Suppressor macrophage treated with lipopolysaccharide for 4 hours (primary cell): ENCODE measurements at places on chromosomes 6 and 20.

DNA sequence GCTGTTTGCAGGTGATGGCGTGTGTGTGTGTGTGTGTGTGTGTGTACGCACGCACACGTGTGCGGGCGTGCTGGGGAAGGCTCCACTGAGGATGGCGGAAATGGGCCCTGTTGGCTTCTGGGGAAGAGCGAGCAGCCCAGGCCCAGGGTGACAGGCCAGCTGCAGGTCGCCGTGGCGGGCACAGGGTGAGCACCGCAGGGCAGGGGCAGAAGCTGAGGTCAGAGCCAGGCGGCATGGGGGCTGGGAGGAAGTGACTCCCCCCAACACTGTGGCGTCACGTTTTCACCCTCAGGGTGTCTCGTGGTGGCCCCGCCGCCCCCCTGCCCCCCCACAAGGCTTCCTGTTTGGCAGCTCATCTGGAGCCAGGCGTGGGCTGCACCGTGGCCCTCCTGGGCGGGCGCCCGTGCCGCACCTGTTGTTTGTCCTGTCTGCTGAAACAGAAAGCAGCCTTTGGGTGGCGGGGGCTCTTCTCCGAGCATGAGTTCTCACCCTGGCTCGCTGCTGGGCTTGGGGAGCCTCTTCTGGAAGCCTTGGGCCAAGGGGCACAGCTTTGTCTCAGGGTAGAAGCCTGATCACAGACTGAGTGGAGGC lies 7.1 kb downstream of the RBM38 start:
- peak; percentile 11 for DNase-seq

DNA sequence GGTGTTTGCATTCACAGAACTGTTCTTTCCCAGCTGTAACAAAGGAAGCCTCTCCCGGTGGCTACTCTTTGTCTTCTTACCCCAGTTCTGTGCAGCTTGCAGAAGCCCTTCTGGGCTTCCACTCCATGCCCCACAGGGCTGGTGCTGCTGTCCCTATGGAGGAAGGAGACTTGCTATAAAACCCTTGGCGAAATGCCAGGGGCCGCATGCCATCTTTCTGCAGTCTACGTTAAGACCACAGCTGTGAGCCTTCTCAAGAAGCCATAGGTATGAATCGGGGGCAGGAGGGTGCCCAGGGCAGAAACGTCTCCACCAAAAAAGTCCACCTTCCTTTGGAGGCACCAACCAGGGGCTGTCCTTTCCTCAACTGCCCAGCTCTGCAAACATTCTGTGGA lies 60.7 kb downstream of the PRND start:
- no peak for DNase-seq

DNA sequence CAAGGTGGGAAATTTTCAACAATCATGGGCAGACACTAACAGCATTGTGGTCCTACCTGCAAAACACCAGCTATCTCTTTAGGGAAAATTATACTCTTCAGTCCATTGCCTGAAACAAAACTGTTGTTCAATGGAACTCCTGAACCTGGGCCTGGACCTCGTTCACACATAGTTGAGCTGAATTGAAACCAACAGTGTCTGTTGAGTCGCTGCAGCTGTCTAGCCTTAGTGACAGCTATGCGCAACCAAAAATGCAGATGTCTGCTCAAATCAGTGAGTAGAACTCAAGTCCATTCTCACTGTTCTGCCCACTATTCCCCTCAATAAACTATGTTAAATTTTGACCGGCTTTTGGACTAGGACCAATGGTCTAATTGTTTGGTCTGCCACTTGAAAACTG lies 286.2 kb downstream of the TFAP2A start:
- no peak for DNase-seq

DNA sequence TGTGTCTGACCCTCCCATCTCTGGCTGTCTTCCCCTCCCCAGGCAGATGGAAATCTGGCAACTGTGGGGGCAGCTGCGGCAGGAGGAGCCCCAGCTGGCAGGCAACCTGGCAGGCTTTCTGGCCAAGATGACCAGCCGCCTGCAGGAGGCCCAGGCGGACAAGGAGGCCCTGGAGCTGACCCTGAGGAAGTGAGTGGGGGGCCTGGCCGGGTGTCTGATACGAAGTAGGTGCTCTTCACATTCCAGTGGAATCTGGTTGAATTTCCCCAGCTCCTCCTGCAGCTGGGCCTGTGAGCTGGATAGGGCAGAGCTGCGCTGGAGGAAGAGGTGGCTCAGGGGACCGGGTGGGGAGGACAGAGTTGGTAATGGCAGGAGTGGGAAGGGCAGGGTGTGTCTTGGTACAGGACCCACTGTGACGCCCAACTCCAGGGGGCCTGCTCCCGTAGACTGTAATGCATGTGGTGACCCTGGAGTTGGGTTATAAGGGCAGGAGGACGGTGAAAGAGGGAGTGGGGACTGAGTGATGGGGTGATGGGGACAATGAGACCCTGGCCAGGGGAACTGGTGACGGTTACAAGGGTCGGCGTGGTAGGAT lies 19.7 kb downstream of the RAB44 start:
- no peak for DNase-seq

GRCh38 chr20:24986436-24987015 lies 6.0 kb downstream of the APMAP start:
- DNase-seq, result no peak

- no peak for DNase-seq
Observed at GRCh38 chr20:58342104-58342945, 32.8 kb downstream of the RAB22A start.

DNA sequence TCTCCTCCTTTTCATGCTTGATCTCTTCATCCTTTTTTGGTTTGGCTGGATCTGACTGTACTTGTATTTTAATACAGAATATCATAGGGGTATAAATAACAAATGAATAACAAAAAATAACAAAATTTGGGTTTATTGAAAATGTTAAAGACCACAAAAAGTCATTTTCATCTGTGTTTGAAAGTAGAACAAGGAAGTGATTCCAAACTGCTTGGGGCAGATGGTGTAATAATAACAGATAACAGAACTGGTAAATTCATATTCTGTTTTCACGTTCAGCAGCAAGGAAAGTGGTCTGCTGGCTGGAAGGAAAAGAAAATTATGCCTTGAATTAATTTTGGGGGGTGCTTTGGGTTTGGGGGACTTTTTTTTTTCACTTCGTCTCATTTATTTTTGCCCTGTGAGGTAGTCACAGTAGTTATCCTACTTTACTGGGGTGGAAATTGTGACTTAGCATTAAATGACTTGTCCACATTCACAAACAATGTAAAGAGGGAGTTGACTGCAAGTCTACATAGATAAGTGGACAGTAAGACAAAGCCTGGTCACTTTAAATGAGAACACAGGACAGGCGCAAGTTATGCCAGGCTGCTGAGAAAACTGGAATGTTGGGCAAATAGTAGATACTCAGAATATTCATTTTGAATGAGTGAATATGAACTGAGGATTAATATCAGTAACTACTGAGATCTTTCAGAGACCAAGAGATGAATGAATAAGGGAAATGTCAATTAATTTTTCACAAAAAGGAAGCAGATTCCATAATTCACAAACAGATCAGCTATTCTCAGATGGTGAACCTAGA lies 193.9 kb upstream of the CITED2 start:
- DNase-seq, result peak; percentile 53

- no peak for DNase-seq
Observed at GRCh38 chr20:60482221-60483008, 524.2 kb downstream of the CDH26 start.

DNA sequence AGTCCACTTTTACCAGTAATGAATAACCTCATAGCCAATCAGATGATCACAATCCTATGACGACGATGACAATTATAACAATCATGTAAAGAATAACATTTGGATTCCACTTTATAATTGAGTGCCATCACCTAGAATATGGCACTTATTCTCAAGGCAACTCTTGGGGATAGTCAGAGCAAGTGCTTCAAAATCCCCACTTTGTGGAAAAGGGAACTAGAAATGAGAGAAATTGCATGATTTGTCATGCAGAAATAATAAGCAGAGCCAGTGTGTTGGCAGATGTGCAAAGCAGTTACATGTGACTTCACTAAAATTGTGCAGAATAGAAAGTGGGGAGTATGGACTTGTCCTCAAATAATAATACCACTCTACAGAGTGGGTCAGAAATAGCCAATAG lies 41.3 kb downstream of the FRK start:
- peak; percentile 58 for DNase-seq

DNA sequence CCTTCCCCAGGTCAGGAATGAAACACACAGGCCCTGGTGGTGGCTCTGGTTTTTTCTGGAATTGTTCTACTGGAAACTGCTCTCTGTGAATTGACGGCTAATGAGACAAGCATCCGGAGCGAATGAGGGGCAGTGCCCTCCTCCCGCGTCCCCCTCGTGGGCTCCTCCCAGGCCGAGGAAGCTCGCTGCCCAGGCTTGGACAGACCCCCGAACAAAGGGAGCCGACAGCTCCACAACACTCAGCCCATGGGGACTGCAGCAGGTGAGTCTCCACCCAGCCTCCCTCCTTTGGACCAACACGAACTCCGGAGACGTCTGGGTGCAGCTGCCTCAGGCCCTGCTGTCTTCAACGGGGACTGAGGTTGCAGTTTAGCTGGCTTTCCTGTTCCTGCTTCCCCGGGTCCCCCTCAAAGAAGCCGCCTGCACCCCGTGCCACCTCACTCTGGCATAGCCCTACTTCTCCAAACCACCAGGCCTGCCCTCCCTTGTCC lies 31.3 kb upstream of the AFDN start:
- DNase-seq, result no peak

DNA sequence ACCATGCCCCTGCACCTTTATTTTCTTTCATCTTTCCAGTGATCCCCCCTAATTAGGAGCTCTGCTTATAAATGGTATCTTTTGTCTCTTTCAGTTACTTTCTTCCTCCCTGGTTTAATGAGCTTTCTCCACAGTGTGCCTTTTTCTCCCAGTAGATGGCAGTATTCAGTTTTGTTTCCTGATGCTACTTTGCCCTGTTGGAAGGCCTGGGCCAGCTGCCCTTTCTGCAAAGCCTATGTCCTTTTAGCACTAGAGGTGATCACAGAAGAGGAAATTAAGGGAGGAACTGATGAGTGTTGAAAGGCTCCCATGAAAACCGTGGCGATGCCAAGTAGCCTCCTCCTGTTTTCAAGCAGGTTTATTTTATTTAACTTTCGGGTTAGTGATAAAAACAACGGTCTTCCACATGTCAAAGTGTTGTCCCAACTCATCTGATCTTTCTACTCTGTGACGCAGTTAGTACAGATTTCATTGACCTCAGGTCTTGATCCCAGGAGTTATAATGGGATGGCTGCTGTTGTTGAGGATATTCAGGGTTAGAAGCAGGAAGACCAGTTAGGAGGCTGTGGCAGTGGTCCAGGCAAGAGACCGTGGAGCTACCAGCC lies 184.2 kb upstream of the BMP2 start:
- DNase-seq, result peak; percentile 64

- peak; percentile 45 for DNase-seq
Observed at GRCh38 chr6:14757418-14757817, 488.5 kb upstream of the JARID2 start.

DNA sequence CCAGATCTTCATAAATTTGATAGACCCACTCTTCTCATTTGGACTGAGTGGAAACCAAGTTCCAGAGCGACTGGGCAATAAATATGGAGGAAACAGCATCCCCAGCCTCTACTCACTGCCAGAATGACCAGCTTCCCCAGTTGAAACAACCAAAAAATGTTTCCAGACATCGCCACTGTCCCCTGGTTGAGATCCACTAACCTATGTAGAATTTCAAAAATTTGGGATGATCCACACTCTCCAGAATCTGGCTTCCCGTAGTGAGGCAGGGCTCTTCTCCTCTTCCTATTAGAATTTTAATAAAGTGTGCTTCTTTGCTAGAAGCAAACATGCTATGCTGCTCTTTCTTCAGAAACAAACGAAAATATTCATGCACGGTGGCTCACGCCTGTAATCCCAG lies 287.0 kb upstream of the SUPT3H start:
- DNase-seq, result no peak

DNA sequence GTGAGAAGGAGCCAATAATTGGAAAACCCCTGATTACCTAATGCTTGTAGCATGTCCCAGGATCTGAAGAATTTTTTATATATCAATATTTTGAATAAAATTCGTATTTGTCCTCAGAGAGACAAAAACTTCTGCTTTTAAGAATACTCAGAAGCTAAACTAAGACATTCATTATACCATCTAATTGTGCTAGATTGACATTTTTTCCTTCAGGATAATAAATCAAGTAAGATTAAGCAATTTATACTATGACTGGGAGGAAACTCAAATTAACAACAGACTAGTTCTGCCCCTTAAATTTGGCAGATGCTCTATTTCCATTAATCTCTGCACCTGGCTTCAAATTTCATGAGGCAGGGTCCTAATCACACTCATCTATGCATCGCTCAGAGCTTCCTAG lies 291.4 kb downstream of the PLCB1 start:
- no peak for DNase-seq

DNA sequence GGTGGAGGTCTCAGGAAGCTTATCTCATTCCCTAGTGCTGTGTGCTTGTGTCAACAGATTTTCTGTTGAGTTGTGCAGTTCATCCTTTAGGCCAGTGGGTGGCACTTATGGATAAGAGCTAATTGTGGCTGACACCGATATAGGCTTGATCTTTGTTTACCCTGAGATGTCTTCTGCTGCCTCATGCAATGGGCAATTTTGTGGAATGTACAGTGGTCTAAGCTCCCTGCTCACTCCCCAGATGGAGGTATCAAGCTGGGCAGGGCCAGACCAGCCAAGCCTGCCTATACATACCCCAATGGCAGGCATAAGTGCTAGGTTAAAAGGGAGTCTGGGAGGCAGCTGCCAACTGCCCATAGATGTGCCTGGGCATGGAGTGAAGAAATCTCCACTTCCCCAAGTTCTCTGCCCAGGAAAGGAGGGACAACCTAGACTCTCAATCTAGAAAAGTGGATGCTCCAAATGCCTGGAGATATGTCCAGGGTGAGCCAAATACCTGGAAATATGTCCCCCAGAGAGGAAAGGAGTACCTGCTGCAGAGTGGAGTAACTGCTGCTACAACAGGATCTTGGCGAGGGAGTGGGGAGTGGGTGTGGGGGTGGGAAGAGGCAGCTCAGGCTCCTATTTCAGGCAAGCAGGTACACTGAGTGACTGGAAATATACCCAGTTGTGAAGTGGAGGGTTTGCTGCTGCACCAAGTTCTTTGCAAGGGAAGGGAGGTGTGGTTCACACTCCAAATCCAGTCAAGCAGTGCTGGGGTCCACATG lies 53.2 kb upstream of the ARG1 start:
- peak; percentile 31 for DNase-seq

DNA sequence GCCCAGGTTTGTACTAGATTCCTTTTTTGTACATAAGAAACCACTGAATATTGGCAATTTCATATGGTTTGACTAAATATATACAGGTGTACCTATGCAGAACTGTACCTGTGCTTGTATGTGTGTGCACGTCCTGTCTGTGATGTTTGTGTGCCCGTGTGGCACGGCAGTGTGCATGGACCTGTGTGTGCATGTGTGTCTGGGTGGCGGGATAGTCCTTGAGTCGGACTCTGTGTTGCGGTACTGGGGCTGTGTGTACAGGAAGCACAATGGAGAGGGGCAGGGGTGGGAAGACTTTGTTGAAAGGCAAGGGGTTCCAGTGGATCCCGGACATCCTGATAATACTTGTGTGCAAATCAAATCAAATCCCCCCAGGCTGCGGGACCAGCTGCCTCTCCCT lies 3.4 kb upstream of the FAM83C start:
- no peak for DNase-seq

- DNase-seq, result no peak
Observed at GRCh38 chr20:36274181-36274841, 31.8 kb upstream of the DLGAP4 start.

- DNase-seq, result no peak
Observed at GRCh38 chr20:15544742-15545141, 1028.5 kb downstream of the KIF16B start.
